ENCODE measurements at places on chromosomes 4 and X. TPM values are rescaled to one million over a fixed set of nuclear protein-coding genes. Genes with fewer than 3 reads are reported as not detected.

Gene AFM
- not detected for total RNA-seq

Gene SHROOM3
- 13.6 TPM for total RNA-seq

Gene CCDC120
- total RNA-seq = 11.1 TPM

Gene DCHS2
- 9.4 TPM for total RNA-seq

Gene CFP
- total RNA-seq = 2.9 TPM

Gene MANBA
- total RNA-seq = 21.7 TPM

Gene IL13RA2
- total RNA-seq = 0.88 TPM

Gene SH3RF1
- total RNA-seq = 30.8 TPM

Gene TLR6
- 1.9 TPM for total RNA-seq

Gene TMEM31
- total RNA-seq = not detected

GRCh38 chrX:46710425-46710824 is 48.5 kb downstream of the SLC9A7 start:
- DNase-seq = no peak

- no peak for DNase-seq
Observed at GRCh38 chrX:2490634-2491033, 10.1 kb downstream of the DHRSX start.

GRCh38 chr4:103329642-103330041 is 131.5 kb upstream of the CENPE start:
- no peak for DNase-seq

DNA sequence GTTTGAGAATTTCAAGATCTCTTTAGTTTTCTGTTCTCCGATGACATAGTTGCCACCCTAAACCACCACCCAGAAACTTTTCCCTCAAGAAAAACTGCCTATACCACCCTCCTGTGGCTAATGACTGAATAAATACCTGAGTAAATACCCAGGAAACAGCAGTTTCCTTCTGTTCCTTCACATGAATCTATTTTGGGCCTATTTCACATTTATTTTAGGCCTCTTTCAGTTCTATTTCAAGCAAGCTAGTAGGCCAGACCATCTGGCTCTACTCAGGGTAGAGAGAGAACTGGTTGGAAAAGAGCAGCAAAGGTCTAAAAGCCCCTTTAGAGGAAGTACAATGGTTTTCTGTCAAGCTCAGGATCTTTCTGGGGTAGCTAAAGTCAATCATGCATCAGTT is 23.4 kb downstream of the ARHGEF9 start:
- no peak for DNase-seq

- no peak for DNase-seq
Observed at GRCh38 chrX:35090801-35091200, 148.2 kb downstream of the FAM47B start.

DNA sequence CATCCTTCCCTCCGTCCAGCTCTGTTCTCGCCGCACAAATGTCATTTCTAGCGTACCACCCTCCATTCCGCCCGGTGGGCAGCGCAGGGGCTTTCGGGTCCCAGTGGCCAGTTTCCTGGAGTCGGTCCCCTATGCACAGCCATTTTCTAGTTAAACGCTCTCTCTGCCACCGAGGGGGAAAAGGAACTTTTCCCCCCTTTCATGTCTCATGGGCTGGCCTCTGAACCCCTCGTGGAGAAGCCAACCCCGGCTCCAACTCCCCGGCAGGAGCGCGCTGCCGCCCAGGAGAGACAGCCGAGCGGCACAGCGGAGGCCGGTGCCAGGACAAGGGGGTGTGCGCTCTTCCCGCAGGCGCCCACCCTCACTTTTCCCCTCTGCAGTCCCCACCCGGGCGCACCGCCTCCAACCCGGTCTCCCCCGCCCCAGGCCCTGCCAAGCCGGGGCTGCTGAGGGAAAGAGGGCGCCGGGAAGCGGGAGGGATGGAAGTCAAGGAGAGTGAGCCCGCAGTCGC is 662 bp downstream of the APBB2 start:
- no peak for DNase-seq

DNA sequence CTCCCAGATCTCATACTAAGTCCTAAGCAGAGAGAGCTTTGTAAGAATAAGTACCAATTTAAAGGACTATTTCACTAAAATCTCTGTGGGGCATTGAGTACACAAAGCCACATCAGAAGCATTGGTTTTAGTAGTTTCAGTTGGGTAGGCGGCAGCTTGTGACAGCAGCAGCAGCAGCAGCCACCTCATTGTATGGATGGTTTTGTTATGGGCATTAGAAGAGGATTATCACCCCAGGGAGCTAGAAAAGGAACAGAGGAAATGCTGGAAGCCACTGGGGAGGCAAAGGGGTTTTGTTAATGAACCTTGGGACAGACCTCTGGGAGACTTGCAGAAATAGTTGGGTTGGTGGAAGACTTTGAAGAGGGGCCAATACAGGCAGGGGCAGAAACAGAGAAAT is 93.9 kb upstream of the FRMPD3 start:
- no peak for DNase-seq

DNA sequence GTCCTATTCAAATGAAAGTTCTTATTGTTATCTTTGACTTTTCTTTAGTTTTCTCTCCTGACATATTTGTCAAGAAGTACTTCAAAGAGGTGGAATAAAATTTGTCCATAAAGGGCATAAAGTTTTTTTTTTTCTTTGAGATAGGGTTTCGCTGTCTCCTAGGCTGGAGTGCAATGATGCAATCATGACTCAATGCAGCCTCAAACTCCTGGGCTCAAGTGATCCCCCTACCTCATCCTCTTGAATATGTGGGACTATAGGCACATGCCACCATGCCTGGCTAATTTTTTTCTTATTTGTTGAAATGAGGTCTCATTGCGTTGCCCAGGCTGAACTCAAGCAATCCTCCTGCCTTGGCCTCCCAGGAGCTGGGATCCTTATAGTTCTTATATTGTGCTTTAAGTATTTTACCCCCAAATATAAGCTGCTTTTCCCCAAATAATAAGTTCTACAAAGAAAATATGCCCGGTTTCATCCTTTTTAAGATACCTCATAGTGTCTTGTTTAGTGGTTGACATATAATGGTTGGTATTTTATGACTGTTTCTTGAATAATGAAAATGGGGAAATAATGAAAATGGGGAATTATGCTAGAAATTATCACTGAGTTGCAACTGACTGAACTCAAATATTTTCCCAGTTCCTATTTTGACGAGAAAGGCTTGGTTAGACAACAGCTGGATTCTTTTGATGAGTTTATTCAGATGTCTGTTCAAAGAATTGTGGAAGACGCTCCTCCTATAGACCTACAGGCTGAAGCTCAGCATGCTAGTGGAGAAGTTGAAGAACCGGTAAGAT is 11.6 kb downstream of the POLR2B start:
- DNase-seq = no peak

DNA sequence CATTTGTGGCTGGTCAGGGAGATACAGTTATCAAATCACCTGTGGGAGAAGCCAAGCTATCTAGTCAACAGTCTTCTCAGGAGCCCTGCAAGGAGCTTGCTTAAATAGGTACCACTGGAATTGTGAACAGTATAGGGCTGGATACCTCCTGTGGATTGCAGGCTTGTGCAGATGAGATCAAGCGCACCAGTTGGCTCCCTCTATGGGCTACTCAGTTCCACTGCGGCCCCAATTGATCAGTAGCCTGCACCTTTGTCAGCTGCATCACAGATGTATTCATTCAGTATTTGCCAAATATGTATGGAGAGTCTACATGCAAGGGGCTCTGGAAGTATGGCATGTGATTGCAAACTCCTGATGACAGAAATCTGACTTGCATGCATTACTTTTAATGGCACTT is 28.6 kb downstream of the TEX13A start:
- DNase-seq = no peak

DNA sequence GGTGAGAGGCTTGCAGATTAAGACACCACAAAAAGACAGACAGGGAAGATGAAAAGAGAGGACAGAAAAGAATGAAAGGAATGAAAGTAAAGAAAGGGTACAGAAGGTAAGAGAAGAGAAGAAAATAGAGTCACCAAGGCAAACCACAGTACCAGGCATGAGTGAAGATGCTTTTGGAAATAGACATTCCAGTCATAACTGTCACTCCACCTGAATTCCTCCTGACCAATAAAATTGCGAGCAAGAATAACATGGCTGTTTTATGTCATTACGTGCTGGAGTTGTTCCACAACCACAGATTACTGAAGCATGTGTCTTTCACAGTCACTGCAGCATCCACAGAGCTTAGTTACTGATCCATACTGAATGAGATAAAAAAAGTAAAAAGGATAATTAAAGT is 864.9 kb upstream of the SLIT2 start:
- no peak for DNase-seq

- DNase-seq = no peak
Observed at GRCh38 chrX:17025621-17026302, 79.3 kb downstream of the REPS2 start.

DNA sequence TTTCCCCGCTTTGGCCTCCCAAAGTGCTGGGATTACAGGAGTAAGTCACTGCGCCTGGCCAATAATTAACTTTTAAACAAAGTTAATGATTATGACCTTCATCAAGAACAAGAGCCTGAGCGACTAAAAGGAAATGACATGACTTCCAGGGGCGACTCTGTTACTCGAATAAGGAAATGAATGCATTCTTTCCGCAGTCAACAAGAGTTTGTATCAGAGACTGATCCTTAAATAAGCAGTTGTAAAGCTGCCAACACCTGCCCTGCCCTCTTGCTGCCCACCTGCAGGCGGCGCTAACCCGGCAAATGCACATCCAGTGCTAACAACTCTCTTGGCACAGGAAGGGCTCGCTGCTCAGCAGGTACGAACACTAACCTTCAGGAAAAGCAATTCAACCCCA is 27.3 kb downstream of the WDR1 start:
- no peak for DNase-seq

- DNase-seq = no peak
Observed at GRCh38 chr4:17068392-17068791, 169.9 kb upstream of the LDB2 start.

DNA sequence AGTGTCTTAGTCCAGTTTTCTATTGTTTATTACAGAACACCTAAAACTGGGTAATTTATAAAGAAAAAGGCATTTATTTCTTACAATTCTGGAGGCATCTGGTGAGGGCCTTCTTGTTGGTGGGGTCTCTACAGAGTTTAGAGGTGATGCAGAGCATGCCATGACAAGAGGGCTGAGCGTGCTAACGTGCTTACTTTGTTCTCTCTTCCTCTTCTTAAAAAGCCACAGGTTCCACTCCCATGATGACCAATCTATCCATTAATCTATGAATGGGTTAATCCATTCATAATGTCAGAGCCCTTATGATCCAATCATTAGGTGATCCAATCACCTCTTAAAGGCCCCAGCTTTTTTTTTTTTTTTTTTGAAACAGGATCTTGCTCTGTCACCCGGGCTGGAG is 291.5 kb upstream of the GALNTL6 start:
- DNase-seq = no peak

DNA sequence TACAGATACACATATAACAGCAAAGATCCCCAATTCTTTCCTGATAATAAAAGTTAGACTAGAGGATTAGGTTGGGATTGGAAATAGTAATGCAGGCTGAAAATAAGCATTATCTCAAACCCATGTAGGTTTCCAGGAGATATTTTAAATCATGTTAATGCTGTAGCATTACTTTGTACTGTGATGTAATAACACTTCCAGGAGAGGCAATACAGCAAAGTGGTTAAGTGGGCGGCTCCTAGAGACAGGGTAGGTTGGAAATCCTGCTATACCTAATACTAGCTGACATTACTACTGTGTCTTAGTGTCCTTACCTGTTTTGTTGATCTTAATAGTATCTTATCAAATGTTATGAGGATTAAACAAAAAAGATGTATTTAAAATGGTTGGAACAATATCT is 9.6 kb downstream of the PAICS start:
- DNase-seq = no peak

GRCh38 chrX:115364670-115365069 is 75.2 kb downstream of the LUZP4 start:
- DNase-seq = no peak

- no peak for DNase-seq
Observed at GRCh38 chr4:119946359-119946758, 120.3 kb downstream of the MAD2L1 start.

- DNase-seq = no peak
Observed at GRCh38 chr4:88533088-88533790, 9.7 kb upstream of the PYURF start.

DNA sequence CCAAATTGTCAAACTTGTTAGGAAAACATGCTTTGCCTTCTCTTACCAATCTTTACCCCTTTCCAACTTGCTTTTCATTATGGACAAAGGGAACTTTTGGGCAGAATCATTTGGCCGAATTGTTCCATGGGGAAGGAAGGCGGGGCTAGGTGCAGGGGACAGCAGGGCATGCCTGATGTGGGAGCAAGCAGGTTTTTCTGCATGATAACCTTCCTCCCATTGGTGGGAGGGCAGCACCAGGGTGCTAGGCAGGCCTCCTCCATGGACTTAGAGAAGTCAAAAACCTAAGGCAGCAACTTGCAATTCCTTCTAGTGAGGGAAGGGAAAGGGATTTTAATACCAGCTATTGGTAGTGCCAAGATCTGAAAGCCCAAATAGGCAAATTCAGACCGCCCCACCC is 260.5 kb downstream of the MAPK10 start:
- DNase-seq = no peak

DNA sequence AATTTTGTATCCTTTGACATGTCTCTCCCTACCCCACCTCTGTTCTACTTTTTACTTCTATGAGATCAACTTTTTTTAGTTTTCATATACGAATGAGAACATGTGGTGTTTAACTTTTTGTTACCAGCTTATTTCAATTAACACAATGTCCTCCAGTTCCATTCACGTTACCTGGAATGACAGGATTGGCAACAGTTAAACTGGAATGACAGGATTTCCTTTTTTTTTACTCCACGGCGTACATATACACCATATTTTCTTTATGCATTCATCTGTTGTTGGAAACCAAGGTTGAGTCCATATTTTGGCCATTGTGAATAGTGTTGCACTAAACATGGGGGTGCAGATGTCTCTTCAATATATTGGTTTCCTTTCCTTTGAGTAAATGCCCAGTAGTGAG is 171.8 kb upstream of the GPC4 start:
- DNase-seq = no peak

DNA sequence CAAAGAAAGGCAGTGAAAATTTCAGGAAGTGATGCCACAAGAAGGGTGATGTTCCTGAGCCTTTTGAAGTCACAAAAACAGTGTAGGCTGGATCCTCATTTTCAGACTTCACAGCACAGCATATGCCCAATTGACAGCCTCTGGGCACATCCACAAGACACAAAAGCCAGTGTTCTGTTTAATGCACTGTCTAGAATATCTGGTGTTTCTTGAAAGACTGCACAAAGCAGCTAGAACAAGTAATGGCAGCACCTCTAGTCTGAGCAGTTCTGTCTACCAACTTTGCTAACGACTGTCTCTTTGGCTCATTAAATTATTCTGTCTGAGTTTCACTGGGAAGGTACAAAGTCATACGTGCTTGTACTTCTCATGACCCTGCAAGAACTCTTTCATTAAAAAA is 417.1 kb upstream of the GALNT7 start:
- DNase-seq = no peak

Measured in dorsolateral prefrontal cortex (tissue), 122 donors.